Effector memory CD4-positive, alpha-beta T cell (primary cell): ENCODE measurements at places on chromosomes 4 and X.
A peak's percentile ranks its signal among the peaks of the same experiment; 100 is the strongest.

DNA sequence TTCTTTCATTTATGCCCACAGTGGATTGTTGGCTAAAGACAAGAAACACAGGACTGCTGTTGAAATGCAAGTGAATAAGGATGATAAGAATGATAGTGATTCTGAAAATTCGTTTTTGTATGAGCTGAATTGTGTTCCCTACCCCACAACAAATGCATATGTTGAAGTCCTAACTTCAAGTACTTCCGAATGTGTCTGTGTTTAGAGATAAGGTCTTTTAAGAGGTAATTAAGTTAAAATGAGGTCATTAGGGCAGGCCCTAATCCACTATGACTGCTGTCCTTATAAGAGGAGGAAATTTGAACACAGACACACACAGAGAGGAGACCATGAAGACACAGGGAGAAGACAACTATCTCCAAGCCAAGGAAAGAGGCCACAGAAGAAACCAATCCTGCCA lies 126.6 kb upstream of the ACSL4 start:
- no peak for DNase-seq

GRCh38 chr4:38668203-38668971 lies 4.4 kb downstream of the KLF3 start:
- DNase-seq = no peak

DNA sequence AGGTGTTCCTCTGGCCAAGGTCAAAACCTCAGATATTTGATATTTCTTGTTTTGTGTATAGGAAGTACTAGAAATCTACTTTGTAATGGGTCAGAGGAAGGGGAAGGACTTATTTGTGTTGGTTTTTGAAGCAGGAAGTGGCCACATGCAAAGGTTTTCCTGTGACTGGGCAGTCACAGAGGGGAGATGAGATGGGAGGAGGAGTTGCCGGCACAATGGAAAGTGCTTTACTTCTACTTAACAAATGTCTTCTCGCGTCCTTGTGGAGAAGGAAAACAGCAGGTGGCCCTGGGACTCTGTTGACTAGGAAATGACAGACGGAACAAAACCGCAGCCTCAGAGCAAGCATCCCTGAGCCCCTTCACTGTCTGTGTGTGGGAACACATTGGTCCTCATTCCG lies 46.6 kb downstream of the SHROOM2 start:
- DNase-seq = no peak

DNA sequence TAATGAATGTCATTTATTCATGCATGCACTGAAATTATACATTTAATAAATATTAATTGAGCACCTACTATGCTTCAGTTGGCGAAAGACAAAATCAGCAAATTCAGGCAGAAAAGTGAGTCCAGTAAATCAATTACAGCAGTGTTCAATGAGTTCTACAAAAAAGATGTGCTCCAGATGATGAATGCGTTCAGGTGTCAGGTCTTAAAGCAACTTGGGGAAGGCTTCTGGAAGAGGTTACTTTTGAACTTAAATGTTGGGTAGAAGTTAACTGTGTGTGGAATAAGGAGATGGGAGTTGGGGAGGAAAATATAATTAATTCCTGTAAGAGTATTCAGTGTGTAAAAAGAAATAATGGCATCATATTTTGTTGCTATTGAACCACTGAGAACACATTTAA lies 79.0 kb downstream of the SLC7A11 start:
- no peak for DNase-seq

DNA sequence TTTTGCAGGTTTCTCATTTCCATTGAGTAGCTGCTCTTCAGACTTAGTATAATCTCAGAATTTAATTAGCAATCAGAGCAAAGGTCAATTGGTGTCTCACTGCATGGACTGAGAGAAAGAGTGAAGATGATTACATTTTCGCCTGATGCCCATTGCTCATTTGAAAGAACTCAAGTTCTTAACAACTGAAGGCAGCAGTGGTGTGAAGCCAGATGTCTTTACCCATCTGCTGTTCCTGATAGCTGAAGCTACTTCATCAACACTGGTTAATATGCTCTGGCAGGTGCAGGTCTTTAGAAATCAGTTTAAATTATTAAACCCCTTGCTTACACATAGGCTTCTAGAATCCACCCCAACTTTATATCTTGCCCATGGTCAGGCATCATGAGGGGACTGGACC lies 64.5 kb upstream of the FRAS1 start:
- no peak for DNase-seq

GRCh38 chr4:11704186-11704830 lies 275.6 kb upstream of the HS3ST1 start:
- no peak for DNase-seq

DNA sequence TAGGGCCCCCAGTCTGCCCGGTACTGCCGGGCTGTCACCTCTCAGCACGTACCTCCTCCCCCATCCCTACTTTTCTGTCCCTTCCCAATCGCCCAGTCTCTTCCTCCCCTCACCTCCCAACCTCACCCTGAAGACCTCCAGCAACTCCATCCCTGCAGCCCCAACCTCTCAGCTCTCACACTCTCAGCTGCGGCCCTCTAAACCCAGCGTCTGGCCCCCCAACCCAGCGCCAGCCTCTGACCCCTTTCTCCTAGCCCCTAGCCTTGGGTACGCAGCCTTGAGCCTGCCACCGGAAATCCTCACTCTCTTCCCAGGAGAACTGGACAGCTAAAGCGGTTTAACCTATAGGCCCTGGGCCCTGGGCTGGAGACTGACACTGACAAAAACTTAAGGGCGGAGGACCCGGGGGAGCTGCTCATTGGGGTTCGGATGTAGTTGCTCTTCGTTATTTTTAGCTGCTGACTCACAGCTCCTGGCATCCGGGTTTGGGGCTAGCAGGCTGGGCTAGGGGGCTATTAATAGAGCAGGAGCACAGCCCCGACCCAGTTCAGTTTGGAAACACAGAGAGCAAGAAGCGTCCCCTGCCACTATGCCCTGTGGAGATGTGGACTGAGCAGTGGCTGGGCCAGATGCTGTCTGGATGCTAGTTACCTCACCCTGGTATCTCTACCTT lies 9.6 kb upstream of the DLG3 start:
- no peak for DNase-seq

- no peak for DNase-seq
Observed at GRCh38 chrX:139930916-139931645, 1.8 kb downstream of the ATP11C start.

GRCh38 chrX:65866146-65866545 lies 173.7 kb downstream of the VSIG4 start:
- DNase-seq = no peak

DNA sequence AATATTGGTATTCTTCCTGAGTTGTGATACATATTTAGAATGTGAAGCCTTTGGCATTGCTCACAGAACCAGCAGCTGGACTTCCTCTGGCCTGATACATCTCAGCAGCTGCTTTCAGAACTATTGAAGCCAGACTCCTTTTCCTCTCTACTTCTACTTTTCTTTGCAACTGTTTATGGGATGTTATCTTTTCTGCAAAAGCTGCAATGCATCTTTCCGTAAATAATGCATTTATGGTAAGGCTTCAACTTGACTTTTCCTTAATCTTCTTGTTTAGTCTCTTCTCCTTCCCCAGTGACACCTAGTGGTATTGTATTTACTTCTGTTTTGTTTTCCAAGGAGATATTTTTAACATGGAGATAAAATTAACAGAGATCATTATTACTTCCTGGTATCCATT lies 1548.7 kb downstream of the PCDH7 start:
- DNase-seq = no peak

DNA sequence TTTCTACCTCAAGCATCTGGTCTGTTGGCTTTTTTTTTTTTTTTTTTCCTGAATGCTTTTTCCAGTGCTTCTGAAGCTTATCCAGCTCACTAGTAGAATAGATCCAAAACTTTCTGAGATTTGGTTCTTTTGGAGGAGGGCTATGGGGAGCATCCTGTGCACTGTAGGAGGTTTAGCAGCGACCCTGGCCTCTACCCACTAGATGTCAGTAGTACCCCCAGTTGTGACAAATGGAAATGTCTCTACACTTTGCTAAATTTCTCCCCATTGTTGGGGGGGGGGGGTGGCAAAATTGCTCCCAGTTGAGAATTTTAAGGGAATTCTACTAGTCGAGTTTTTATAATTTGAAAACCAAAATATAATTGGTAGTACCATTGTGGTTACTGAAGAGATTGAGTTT lies 23.0 kb upstream of the PPA2 start:
- no peak for DNase-seq

DNA sequence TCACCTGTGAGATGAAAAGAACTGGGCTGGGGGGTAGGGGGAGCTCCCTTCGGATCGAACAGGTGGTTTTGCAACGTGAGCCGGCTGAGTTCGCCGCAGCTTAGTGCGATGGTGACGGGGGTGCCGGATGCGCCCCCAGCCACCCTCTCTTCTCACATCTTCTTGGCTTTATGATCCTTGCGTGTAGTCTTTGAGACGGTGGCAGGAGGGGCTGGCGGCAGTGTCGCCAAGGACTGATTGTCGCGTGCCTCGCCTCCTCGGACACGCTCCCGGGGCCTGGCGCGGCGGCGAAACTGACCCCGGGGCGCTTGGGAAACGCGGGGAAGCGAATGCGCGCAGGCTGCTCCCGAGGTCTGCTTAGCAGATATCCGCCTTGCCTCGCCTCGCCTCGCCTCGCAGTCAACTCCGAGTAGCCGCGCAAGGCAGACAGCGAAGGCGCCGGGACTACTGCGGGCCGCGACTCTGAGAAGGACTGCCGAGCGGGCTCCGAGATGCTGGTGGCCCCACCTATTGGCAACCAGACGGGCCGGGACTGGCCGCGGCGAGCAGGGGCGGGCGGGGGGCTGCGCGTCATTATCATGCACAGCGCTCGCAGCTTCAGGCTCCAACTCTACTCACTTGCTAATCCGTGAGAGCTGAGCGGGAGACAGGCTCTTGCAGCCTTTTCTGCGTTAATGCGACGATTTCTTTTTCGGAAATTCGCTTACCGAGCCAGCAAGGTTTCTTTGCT lies 1.5 kb downstream of the GRID2 start:
- no peak for DNase-seq

GRCh38 chr4:40562681-40563080 lies 67.0 kb downstream of the RBM47 start:
- DNase-seq = no peak

DNA sequence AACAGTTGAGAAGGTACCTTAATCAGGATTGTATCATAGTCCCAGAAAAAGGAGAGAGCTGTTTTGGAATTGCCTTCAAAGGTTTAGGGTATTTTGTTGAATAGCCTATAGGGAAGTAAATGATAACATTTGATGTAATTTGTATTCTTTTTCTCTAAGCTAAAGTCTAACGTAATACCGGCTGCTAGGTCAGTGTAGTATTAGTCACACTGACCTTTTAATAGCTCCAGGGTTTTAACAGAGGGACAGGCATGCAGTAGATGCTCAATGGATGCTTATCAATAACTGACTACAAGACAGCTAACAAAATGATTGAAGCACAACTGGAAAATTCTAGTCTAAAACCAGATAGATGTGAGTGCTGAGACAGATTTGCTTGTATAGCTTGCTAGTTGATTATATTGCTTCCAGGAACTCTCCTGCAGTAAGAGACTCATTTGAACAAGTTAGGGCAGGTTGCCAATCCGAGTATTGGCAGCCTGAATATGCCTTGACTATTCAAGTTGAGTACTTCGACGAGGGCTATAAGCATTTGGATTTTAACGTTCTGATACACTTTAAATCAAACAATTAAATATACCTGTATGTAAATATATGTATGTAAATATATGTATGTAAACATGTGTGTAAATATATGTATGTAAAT lies 16.5 kb upstream of the PNPLA4 start:
- no peak for DNase-seq

DNA sequence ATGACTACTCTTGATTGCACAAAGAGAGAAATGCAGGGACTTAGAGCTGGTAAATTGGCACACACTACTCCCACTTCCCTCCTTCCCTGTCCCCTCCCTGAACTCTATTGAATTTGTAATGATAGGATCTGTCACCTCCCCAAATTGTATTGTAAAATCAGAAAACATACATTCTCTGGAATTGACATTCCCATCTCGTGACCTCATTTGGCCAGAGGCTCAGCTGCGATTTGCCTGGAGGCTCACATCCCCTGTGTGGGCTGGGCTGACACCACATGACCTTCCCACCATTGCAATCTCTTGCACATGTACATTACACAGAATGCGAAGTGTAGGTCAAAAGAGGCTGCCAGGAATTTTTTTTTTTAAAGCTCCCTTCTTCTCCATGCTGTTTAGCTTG lies 172.1 kb downstream of the MID1IP1 start:
- no peak for DNase-seq

- peak; percentile 46 for DNase-seq
Observed at GRCh38 chr4:9703391-9703790, 78.0 kb upstream of the DRD5 start.

DNA sequence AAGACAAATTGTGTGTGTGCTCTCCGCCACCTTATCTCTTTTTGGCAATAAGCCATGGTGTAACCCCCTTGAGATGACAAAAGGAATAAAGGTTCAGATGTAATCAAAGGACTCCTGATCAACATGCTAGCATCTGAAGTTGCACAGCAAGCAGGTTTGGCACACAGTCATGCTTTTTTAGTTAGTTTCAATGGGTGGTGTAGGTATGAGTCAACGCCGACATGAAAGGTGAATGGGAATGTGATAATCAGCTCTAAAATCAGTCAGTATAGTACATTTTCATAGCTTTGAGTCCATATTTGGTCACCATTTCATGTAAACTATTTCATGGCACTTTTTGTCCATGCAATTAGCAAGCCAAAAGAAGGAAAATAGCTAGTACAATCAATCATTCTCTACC lies 50.4 kb upstream of the ETNPPL start:
- no peak for DNase-seq
